Daoy (cell line): ENCODE measurements at places on chromosomes 16 and 17.
A peak's percentile ranks its signal among the peaks of the same experiment; 100 is the strongest.

DNA sequence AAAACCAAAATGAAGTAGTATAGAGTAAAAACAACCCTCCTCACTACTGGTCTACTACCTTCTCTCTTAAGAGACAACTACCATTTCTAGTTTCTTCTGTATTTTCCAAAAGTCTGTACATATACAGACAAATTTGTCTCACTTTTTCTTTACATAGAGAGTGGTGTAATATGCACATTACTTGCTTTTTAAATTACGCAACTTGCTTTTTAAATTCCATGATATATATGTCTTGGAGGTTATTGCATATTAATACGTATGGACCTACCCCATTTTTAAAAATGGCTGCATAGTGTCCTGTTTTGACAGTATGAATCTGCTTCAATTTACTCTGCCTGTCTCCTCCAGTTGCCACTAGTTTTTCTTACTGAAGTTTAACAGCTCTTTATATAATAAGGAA, 42.5 kb upstream of the AQP8 start:
- DNase-seq: no peak

DNA sequence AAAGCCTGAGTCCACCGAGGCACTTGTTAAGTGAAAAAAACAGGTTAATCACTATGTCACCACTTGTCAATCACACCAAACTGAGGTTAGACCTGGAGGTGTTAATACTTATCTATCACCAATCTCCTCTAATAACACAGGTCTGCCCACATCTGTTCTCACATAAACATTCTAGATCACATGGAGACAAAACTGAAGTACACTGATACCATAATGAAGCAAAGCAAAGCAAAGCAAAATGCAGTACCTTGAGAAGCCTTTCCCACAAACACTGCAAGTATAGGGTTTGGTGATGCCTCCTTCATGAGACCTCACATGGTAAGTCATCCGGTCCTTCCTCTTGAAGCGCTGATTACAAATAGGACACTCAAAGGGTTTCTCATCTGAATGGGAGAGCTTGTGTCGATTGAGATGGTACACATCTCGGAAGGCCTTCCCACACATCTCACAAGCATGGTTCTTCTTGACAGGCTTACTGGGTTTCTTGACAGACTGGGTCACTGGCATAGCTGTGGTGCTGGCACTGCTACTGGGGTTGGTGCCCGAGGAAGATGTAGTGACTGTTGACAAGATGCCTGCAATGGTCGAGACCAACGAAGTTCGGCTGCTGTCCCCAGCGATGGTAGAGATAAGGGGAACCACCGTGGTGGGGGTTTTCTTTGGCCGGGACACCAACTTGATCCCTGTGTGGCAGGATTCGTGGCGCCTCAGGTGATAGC, 5.4 kb downstream of the VEZF1 start:
- no peak for DNase-seq

GRCh38 chr16:51853586-51853985, 693.4 kb downstream of the TOX3 start:
- DNase-seq: no peak

DNA sequence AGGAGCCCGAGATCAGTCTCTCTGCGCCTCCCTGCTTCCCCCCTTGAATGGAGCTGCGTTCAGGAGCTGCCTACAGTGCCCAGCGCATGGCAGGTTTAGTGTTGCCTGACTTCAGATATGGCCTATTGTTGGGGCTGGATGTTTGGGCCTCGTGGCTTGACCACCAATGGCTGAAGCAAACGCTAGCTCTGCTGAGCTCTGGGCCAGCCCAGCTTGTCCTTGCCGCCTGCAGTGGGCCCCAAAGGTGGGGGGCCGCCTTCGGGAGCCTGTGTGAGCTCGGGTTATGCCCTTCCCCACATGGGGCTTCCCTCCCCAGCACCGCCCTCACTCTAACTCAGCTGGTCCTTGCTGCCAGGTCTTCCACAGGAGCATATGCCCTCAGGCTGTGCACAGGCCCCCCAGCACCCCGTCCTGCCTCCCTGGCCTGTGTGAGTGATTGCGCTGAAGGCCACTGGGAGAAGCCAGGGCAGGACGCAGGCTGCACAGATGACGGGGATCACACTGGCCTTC, 2.0 kb upstream of the METTL26 start:
- no peak for DNase-seq

DNA sequence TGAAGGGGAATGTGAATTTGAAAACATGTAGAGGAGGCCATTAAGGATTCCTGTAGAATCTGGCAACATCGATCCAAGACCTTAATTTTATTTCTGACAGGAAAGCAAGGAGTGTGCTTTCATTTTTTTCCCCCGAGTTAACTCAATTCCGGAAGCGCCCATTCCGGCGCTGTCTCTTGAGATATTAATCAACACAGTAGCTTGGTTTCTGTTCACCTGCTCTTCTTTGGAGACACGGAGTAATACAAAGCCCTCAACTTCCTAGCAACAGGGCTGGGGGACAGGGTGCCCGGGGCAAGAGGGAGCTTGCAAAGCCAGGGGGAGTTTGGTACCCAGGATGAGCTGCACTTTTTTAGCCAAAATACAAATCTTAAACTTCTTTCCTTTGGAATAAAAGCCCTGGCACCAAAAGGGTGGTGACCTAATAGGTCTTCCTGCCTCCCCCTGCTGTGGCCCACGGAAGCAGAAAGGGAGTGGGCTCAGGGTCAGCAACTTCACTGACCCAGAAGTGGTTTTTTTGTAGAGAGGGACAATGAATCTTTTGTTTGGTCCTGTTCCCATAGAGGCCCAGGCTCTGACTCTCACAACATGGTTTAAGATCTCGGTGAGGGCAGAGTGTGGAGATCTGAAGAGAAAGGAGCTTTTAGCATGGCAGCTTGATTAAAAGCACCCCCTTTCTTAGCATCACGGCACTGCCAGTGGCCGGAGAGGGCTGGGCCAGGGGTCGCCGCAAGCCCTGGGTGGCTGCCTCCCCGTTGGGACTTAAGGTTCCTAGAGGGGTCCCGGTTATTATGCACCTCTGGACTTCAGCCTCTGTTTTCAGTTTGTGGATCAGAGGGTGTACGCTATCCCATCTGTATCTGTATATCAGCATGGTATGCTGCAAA, 207.3 kb downstream of the CCDC182 start:
- DNase-seq: no peak

- DNase-seq: no peak
Observed at GRCh38 chr16:14564323-14564722, 65.7 kb downstream of the PARN start.

- peak; percentile 81 for DNase-seq
Observed at GRCh38 chr17:2068031-2068518, 13.2 kb downstream of the HIC1 start.

DNA sequence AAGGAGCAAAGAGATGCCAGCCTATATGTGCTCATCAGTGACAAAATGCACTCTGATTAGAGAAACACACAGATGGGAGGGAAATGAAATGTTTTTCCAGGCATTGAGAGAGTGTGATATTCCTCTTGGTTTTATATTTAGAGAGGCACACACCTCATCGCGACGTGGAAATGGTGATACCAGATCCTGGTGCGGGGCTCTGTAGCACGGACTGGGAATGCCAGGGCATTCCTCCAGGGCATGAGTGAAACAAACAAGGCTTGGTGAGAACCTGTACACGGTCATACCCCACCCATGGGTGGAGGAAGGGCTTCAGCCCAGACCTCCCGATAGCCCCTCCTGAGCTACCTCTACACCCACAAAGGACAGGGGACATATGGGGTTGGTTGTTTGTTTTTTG, 280.2 kb downstream of the C16orf95 start:
- DNase-seq: no peak

DNA sequence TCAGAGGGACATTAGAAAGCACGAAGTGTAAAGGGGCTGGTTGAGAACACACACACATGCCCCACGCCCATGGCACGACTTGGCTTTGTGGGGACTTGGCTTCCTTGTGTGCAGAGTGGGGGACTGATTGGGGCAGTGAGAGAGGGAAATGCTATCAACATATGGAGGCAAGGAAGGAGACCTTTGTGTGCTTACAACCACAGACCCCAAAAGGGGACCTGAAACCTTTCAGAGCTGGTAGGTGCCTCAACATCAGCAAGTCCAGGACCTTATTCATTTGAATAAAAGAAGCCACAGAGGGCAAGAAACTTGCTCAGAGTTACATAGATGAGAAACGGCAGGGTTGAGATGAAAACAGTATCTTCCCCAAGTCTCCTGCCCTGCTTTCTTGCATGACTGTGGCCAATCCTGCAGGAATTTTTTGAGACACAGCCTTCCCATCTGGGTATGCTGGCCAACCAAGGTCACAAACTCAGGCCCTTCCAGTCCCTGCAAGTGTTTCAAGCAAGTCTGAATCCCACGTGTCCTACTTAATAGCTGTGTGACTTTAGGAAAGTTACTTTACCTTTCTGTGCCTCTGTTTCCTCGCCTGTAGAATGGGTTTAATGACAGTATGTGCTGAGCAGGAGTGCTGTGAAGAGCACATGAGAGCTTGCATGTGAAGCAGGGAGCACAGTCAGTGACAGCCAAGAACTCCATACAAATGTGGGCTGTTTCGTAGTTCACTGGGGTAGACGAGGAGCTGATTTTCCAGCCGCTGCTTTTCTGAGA, 26.2 kb downstream of the C16orf78 start:
- no peak for DNase-seq

DNA sequence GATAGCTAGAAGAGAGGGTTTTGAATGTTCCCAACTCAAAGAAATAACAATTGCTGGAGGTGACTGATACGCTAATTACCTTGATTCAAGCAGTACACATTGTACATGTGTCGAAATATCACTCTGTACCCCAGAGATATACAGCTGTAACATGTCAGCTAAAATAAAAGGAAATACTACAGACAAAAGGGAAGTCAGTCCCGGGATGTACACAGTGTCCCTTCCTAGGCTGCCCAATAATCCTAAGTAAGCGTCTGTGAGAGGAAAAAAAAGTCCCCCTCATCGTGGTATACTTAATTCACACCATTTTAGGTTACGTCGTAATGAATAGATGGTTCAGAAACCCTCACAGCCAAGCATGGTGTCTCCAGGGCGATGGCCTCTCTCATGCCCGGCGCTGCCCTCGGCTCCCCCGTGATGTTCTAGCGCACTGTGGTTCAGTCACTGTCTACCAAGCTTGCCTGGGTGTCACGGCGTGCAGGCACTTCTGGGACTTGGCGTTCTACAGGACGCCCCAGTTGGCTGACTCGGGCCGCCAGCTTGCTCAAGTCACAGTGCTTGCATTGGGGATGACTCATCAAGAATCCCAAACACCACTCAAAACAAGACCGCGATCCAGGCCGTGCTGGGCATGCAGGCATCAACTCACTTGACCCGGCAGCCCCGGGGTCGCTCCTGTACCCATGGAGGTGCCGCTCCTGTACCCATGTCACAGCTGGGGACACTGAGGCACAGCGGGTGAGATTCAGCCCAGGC, 27.6 kb downstream of the CCDC40 start:
- peak; percentile 73 for DNase-seq

DNA sequence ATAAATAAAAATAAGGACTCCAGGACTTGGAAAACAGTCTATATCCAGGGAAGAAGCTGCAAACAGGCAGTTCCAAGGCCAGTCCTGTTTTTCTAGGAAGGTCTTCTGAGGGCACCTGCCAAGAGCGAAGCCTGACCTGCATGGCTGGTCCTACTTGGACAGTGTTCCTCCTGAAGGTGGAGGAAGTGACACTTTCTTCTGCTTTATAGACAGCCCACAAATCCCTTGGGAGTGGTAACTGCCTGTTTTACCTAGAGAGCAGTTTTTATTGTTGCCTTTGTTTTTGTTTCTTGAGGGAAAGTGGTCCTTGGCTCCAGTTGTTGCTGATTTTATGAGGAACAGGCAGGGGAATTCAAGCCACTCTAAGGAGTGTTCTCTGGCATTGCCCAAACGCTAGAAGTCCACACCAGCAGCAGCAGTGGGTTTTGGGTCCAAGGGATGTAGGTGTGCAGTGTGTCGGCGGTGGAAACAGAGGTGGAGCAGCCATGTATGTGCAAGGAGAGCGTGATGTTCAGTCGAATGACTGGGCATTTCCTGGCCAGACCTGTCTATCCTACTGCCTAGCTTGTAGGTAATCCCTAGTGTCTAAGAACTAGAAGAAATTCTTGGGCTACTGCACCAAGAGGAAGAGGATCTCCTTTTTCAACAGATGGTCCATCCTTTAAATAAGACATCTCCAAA, 35.3 kb downstream of the LDHD start:
- no peak for DNase-seq

GRCh38 chr17:20991276-20992037, 51.4 kb downstream of the USP22 start:
- DNase-seq: no peak

- DNase-seq: no peak
Observed at GRCh38 chr16:23966597-23967394, 131.0 kb downstream of the PRKCB start.

- no peak for DNase-seq
Observed at GRCh38 chr17:67212714-67213417, 32.1 kb downstream of the HELZ start.

DNA sequence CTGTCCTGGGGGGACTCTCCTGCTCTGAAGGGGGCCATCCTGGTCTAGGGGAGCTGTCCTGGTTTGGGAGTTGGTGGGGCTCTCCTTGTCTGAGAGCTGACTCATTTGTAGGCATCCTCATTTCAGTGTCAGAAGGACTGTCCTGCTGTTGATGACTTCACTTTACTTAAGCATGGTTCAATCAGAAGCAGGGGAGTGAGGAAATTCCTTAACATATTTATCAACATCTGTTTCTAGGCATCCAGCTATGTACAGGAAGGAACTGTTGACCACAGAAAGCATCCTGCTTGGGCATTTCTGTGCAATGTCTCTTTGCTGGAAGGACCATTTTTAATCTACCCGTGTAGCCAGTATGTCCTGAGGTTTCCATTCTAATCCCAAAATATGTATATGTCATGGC, 502.7 kb upstream of the HSBP1 start:
- DNase-seq: peak; percentile 51

GRCh38 chr17:82320140-82320840, 2.9 kb upstream of the CD7 start:
- DNase-seq: no peak

DNA sequence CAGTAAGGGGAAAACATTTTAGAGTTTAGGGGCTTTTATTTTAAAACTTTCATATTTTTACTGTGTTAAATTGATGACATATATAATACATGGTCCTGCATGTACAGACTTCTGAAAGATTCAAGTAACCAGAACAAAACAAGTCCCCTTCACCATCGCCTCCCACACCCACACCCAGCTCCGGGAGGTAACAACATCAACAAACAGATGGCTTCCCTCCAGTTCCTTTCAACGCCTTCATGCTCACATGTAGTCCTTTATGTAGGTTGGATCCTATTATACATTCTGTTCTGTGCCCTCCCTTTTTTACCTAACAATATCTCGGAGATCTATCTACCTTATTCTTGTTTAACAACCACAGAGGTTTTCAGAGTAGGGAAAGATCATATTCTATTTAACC, 30.5 kb downstream of the GINS3 start:
- DNase-seq: peak; percentile 34

DNA sequence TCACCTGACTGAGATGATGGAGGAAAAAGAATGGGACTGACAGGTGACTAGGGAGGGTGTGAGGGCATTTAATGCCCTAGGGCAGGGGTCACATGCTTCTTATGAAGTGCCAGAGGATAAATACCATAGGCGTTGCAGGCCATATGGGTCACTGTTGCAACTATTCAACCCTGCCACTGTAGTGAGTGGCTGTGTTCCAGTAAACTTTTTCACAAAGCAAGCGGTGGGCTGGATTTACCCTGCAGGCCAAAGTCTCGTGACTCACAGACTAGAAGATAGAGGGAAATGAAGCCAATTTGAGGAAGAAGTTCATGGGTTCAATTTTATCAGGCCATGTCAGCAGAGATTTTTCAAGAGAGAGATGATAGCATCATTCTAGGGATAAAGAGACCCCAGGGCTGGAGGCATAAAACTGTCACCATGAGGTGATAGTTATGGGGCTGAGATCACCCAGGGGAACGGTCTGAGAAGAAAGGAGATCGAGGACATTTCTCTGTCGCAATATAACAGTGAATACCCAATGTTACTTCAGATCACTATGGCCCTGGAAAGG, 8.6 kb downstream of the ARHGAP17 start:
- DNase-seq: peak; percentile 23
